Uterus (tissue), 4 donors: ENCODE measurements at places on chromosomes 16 and 17. TPM values are rescaled to one million over a fixed set of nuclear protein-coding genes. Genes with fewer than 3 reads are reported as not detected.

Gene KRT13
- total RNA-seq, result 6.4 TPM

Gene IL34
- total RNA-seq, result 9.0 TPM

Gene TOX3
- not detected for total RNA-seq

Gene RMI2
- total RNA-seq, result 15.3 TPM

Gene DNAJA2
- 25.3 TPM for total RNA-seq

Gene CNTNAP4
- 20.3 TPM for total RNA-seq

DNA sequence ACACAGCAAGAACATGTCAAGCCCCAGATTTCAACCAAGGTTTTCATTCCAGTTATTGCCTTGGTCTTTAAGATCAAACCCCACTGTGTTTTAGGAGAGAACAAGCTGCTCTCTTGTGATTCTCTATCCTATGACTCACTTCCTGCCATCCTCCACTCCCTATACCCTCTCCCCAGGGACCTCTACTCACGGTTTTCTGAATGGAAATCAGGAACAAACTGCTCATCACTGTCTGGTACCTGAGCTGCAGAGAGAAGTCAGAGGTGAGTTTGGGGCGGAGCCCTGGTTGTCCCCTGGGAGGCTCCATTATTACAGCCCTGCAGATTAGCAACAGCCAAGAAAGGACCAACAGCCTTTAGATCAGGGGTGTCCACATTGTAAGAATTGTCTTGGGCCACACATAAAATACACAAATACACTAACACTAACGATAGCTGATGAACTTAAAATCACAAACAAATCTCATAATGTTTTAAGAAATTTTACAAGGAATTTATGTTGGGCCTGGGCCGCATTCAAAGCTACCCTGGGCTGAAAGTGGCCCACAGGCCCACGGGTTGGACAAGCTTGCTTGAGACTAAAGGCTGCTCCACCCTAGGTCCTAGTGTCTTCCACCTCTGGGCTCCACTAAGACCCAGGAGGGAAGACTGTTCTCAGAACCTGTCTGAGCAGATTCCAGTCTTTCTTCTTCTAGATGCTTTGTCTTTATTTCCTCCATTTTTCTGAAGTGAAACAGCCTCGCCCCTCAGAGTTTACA, 9.7 kb downstream of the ETV4 start:
- no peaks in the 10 kb centered on the region for H3K4me1 ChIP-seq
- no peaks in the 10 kb centered on the region for H3K27me3 ChIP-seq
- no peak for DNase-seq
- H3K4me3 ChIP-seq, result no peak overlapping the region

DNA sequence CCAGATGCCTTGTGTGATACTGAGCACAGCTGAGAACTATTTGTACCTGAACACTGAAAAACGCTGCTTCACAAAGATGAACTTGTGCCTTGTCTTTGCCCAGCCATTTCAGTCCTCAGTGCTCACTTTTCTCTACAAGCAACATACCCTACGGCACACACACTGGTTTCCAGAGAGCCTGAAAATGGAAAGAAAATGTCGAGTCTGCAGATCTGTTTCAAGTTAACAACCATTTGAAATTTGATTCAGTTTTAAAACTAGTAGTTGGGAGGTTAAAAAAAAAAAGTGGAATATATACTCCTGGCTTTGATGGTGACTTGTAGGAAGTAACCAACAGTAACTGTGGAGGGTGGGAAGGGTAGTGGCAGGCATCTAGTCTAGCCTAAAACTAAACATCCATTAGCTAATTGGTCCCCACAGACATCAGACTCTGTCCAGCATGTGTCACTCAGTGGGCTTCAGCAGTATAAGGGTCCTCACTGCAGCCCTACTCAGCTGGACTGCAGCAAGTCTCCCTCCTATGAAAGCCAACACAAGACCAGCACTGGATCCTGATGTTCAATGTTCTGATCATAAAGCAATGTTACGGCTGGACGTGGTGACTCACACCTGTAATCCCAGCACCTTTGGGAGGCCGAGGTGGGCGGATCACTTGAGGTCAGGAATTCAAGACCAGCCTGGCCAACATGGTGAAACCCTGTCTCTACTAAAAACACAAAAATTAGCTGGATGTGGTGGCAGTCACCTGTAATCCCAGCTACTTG, 27.1 kb downstream of the ERN1 start:
- no peaks in the 10 kb centered on the region for H3K4me1 ChIP-seq
- no peaks in the 10 kb centered on the region for H3K36me3 ChIP-seq

GRCh38 chr16:17572145-17572544, 101.4 kb upstream of the XYLT1 start:
- no peaks in the 10 kb centered on the region for H3K36me3 ChIP-seq
- no peaks in the 10 kb centered on the region for H3K4me1 ChIP-seq
- no peak overlapping the region for H3K4me3 ChIP-seq
- no peak overlapping the region for H3K27ac ChIP-seq
- DNase-seq, result no peak
- H3K27me3 ChIP-seq, result no peaks in the 10 kb centered on the region

- no peaks in the 10 kb centered on the region for H3K36me3 ChIP-seq
- no peaks in the 10 kb centered on the region for H3K27me3 ChIP-seq
- H3K4me3 ChIP-seq, result no peak overlapping the region
Measured at GRCh38 chr17:49523706-49524472, 28.8 kb downstream of the NGFR start.

DNA sequence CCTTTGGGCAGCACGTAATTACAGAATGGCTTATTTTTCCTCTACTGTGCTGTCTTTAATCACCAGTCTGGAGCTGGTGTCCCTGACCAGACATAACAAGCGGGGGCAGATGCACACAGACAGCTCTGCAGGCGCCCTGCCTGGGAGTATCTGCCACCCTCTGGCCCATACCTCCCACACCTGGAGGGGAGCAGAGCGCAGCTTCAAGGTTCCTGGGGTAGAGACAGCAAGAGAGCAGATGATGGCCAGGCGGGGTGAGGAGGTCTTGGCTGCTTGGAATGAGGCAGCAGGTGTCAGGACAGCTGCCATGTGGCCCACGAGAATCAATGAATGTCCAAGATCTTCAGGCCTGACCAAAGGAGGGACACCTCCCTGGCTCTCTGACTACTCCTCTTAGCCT, 23.8 kb downstream of the TMEM94 start:
- DNase-seq, result no peak
- no peak overlapping the region for H3K4me3 ChIP-seq
- peaks cover 20% of the 10 kb centered on the region for H3K4me1 ChIP-seq
- no peak overlapping the region for H3K27ac ChIP-seq

- no peaks in the 10 kb centered on the region for H3K4me1 ChIP-seq
- H3K27ac ChIP-seq, result no peak overlapping the region
- H3K36me3 ChIP-seq, result no peaks in the 10 kb centered on the region
- DNase-seq, result no peak
Measured at GRCh38 chr16:5537347-5537746, 439.8 kb upstream of the EEF2KMT start.

GRCh38 chr17:27502526-27503324, 46.5 kb downstream of the KSR1 start:
- no peaks in the 10 kb centered on the region for H3K27me3 ChIP-seq
- H3K27ac ChIP-seq, result no peak overlapping the region
- no peak overlapping the region for H3K4me3 ChIP-seq
- H3K36me3 ChIP-seq, result no peaks in the 10 kb centered on the region

DNA sequence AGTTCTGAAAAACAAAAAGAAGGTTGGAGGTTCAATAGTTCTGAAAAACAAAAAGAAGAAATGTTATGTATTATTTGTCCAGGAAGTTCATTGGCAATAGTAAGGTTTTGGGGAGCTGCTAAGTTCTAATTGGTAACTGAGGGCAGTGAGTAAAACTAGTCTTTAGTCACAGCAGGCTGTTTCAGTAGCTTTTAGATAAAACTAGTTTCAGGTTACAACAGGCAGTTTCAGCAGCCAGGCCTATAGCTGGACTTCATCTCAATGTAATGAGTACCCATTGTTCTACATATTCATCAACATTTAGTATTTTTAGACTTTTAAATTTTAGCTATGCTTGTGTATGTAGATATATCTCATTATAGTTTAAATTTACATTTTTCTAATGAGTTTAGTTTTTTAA, 639.3 kb downstream of the TOX3 start:
- no peaks in the 10 kb centered on the region for H3K4me1 ChIP-seq
- no peaks in the 10 kb centered on the region for H3K36me3 ChIP-seq
- H3K4me3 ChIP-seq, result no peak overlapping the region
- no peak for DNase-seq
- H3K27me3 ChIP-seq, result no peaks in the 10 kb centered on the region
- no peak overlapping the region for H3K27ac ChIP-seq

GRCh38 chr16:9917691-9918090, 264.5 kb downstream of the GRIN2A start:
- H3K36me3 ChIP-seq, result no peaks in the 10 kb centered on the region
- no peak overlapping the region for H3K27ac ChIP-seq
- DNase-seq, result no peak
- no peaks in the 10 kb centered on the region for H3K4me1 ChIP-seq
- no peak overlapping the region for H3K4me3 ChIP-seq
